ENCODE measurements at places on chromosomes 7 and 10.

- no peak for DNase-seq
These were observed 96.0 kb upstream of the JCAD start for GRCh38 chr10:30155401-30155800.

- no peak for DNase-seq
These were observed 30.0 kb downstream of the MYOF start for GRCh38 chr10:93452143-93452542.

- no peak for DNase-seq
These were observed 15.7 kb upstream of the ARMC3 start for GRCh38 chr10:22911889-22912762.

DNA sequence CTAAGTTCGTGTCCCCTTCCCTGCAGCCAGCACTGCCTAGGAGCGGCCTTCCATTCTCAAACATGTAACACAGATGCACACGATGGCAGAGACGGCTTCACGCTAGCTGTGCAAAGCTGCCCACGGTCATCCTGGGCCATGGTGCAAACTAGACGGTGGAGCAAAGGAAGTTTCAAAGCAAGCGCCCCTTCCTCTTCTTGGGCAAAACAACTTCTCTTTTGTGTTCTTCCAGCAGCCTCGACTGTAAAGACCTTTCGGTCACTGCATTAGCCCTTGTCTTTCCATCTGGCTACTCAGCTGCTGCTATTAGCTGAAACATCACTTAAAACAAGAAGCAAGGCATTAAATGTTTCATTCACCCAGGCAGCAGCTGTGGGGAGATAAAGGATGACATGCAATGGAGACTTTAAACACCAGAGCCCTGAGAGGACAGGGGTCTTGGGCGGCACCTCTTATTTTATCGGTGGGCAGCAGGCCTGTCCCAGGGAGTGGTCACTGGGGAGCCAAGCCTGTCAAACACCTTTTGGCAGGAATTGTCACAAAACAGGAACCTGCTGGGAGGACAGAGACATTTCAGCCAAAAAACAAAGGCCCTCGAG lies 214.8 kb downstream of the KLF6 start:
- DNase-seq: no peak

- DNase-seq: no peak
These were observed 54.1 kb upstream of the CYP26C1 start for GRCh38 chr10:93006435-93007039.

GRCh38 chr10:5698062-5698461 lies 13.4 kb downstream of the TASOR2 start:
- DNase-seq: no peak

DNA sequence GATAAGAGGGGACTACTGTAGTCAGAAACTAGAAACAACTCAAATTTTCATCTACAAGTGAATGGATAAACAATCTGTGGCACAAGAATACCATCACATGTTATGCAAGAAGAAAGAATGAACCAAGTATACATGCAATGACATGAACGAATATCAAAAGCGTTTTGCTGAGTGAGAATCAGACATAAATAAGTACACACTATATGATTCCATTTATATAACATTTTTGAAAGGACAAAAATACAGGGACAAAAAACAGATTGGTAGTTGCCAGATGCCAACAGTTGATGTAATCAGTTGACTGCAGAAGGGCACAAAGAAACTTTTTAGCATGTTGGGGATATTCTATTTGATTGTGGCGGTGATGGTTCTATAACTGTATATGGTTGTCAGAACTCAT lies 33.6 kb downstream of the CTNNA3 start:
- DNase-seq: no peak

- no peak for DNase-seq
These were observed 191.8 kb downstream of the ZMYND11 start for GRCh38 chr10:326894-327635.

- DNase-seq: no peak
These were observed 17.3 kb downstream of the ZC3HAV1 start for GRCh38 chr7:139092090-139092796.

- no peak for DNase-seq
These were observed 45.1 kb downstream of the ZNF33B start for GRCh38 chr10:42593284-42593683.

GRCh38 chr10:128576943-128577670 lies 450.9 kb upstream of the MKI67 start:
- no peak for DNase-seq

GRCh38 chr10:69243817-69244216 lies 23.7 kb downstream of the HKDC1 start:
- DNase-seq: no peak

DNA sequence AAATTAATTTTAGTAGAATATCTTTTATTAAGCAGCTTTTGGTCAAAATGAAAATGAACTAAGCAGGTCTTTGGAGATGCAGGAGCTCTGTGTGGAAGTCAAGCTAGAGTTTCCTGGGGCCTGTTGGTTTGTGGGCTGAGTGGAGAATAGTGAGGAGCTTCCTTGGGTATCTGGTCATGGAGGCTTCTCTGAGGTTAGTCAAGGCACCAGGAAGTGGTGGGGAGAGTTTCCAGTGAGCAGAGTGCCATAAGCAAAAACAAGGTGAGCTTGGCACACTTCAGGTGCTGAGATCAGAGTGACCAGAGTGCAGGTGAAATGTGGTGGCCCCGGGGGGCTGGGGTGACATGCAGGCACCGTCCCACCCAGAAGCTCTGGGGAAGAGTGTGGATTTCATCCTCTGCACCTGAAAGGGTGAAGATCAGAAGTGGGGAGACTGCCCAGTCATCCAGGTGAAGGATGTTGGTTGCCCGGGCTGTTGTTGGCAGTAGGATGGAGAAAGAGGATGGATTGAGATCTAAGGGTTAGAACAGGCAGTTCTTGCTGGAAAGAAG lies 77.4 kb downstream of the WDR37 start:
- no peak for DNase-seq

GRCh38 chr7:78607099-78607498 lies 808.5 kb downstream of the PHTF2 start:
- DNase-seq: no peak

DNA sequence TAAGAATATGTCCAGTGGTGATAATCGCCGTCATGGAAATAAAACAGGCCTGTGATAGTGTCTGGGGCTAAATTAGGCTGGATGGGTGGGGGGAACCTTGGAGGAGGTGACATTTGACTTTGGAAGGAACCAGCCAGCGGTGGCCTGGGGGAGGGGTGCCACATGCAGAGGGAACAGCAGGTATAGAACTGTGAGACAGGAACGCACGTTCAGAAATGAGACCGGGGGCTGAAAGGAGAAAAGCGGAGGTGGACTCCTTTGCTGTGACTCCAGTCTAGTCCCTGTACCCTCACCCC lies 2.6 kb upstream of the CYP26A1 start:
- no peak for DNase-seq

DNA sequence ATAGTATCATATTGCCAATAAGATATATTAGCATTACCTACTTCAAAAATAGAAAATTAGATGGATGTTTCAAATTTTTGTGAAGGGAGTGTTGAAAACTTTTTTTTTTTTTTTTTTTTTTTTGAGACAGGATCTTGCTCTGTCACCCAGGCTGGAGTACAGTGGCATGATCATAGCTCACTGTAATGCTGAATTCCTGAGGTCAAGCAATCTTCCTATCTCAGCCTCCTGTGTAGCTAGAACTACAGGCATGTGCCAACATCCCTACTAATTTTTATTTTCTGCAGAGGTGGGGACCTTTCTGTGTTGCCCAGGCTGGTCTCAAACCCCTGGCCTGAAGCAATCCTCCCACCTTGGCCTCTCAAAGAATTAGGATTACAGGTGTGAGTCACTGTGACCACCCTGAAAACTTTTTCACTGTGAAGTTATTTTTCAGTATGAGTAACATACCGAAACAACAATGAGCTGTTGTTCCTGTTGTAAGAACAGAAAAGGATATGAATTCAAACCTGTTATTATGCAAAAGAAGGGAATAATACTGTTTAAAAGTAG lies 266.9 kb downstream of the NEBL start:
- no peak for DNase-seq

DNA sequence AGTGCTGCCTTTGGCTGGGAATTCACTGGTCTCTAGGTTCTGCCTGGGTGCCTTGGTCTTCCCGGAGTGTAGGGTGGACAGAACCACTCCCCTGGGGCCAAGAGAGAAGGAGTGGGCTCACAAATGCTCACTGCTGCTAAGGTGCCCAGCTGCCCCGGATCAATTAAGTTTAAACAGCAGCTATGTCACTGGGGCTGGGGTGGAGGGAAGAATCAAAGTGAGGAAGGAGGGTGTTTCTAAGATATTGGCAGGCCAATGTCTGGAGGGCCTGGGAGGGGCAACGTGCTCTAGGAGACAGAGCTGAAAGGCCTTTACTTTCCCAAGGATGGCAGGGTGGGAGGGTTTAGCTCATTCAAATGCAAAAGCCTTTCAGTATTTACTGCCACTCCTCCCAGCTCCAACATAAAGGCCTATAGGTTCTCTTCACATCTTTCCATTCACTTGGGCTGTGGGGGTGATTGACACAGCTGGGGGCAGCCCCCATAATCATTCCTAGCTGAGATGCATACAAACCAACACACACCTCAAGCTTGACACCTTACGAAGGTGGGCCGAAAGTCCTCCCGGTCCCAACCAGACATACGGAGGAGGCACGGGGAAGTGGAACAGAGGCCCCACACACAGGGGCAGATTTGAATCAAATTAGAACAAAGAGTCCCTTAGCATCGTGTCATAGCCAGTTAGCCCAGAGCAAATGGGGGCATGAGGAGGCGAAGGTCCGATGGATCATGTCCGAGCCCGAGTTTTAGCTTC lies 108.0 kb upstream of the EFCAB10 start:
- DNase-seq: no peak

- DNase-seq: no peak
These were observed 46.9 kb downstream of the STK17A start for GRCh38 chr7:43629857-43630256.

DNA sequence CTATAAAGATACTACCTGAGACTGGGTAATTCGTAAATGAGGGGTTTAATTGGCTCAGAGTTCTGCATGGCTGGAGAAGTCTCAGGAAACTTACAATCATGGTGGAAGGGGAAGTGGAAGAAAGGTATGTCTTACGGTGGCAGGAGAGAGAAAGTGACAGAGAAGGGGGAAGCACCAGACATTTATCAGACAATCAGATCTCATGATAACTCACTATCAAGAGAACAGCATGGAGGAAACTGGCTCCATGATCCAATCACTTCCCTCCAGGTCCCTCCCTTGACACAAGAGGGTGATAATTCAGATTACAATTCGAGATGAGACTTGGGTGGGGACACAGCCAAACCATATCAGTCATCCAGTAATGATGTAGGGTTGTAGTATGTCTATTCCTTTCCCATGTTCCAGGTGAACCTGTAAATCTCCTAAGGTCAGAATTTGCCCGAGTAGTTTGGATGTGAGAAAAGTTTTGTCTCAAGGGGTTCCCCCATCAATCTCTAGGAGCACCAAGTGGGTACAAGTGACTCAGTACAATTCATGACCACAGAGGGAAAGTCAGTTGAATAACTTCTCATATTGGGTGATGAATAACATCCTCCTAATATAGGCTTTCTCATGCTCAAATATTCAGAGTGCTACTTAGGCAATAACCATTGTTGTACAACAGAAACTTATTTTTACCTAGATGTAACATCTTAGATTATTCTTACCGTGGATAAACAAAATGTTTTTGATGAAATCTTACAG lies 39.7 kb upstream of the MTPN start:
- DNase-seq: no peak

DNA sequence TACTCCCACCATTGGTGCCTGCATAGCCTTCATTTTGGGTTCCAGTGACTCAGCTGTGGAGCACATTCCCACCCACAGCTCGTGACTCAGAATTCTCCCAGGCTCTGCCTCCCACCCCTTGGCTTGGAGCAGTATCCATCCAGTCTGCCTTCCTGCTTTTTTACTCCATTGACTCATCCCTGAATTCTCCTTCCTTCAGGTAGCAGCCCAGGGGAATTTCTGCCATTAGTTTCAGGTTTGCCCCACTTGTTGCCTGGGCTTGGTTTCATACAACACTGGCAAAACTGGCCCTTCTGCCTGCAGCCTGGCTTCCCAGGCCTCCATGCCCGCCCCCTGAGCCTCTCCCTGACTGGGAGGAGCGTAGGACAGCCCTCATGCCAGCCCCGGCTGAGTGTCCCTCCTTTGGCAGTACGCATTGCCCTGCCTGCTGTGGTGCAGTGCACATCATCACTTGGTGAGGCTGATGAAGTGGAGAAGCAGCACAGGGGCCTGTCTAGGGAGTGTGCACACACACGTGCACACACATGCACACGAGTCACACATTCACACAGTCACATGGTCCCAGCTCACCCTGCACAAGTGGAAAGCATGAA lies 55.0 kb downstream of the SNX10 start:
- no peak for DNase-seq

GRCh38 chr10:119368991-119369869 lies 161.9 kb downstream of the GRK5 start:
- no peak for DNase-seq

- no peak for DNase-seq
These were observed 85.8 kb upstream of the PRKCQ start for GRCh38 chr10:6665847-6666246.

- no peak for DNase-seq
These were observed 205.6 kb downstream of the DYNC1I1 start for GRCh38 chr7:95977994-95978393.

DNA sequence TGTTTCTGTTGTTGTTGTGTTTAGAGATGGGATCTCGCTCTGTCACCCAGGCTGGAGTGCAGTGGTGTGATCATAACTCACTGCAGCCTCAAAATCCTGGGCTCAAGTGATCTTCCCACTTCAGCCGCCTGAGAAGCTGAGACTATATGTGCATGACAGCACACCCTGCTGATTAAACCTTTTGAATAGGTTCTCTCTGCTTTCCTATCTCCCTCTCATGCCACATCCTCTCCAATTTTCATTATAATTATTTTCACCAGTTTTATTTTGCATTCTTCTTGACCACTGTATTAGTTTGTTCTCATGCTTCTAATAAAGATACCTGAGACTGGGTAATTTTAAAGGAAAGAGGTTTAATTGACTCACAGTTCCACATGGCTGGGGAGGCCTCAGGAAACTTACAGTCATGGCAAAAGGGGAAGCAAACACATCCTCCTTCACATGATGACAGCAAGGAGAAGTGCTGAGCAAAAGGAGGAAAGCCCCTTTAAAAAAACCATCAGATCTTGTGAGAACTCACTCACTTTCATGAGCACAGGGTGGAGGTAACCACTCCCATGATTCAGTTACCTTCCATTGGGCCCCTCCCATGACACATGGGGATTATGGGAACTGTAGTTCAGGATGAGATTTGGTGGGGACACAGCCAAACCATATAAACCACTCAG lies 12.9 kb downstream of the AGK start:
- no peak for DNase-seq
